Fibroblast of skin of scalp (primary cell): ENCODE measurements at places on chromosomes 3 and 15.

GRCh38 chr3:105158286-105158685, 208.4 kb upstream of the ALCAM start:
- DNase-seq, result no peak

DNA sequence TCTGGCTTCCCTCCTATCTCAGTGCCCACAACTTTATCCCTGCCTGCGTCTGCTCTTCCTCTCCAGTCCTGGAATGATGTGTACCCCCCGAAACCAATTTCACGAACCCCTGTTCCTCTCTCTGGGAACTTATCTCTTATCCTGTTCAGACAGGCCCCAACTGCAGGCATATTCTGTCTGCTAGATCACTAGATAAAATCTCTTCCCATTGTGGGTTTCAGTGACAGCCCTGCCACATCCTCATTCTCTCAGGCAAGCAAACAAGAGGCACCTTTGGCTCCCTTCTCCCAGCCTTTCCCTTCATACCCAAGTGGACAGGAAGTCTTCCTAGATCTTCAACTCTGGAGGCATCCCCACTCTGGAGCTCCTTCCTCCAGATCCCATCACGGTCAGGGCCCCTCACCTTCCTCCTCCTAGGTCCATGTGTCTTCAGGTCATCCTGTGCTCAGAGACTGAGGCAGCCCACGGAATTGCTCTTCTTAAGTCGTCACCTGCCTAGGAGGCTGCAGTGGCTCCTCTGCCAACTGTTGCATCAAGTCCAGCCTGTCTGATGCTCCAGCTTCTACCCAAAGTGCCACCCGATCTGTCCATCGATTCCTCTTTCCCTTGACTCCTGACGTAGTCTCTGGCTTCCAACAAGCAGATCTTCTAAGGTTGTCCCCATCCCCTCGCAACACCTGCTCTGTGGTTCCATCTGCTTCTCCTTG, 190.8 kb downstream of the SLCO3A1 start:
- no peak for DNase-seq

DNA sequence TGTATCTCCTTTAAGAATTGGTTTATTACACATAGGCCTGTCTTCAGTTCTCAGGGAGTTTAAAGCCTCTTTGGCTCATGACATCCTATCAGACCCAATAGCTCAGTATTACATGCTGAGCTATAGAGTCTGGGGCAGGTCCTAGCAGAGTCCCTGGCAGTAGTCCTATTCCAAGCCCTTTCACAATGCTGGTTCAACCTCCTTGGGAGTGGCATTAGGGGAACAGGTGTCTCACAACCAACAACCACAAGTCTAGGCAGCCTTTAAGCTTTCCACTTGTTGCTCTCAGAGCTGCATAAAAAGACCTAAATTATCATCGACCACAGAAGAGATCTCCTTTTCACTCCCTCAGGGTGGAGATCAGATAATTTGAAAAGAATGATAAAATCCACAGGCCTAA, 22.8 kb upstream of the C2CD4B start:
- no peak for DNase-seq

DNA sequence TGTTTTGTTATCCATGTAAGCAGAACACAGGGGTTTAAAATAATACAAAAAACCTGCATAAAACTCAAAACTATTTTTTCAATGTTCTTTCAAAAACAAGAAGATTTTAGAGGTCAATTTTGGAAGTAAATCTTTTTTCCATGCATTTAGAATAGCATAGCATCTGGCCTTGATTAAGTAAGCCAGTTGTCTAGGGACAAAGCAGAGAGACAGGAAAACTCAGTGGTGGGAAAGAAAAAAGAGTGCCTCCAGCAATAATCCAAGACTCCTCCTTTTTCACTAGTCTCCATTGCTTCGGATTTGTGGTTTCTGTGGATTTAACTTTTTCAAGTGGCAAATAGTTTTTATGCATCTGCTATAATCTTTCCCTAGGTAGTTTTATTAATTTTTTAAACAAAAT, 88.9 kb downstream of the SUCNR1 start:
- peak; percentile 71 for DNase-seq

- DNase-seq, result no peak
These were observed 52.2 kb upstream of the RBSN start for GRCh38 chr3:15151166-15151565.

DNA sequence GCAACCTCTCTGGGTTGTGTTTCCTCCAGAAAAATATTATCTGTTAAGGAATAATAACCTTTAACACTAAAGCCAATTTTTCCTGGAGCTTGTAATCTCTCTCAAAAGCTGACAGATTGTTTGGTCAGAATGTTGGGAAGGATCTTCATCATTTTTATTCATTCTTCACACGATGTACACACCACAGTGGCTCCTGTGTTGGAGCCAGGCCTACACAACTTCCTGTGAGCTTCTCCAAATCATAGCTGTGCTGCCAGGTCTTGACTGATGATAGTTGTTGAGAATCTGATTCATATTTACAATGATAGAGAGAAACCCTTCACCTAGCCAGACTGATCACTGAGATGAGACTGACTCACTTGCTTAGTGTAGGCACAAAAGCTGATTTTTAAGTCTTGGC, 151.0 kb upstream of the ROBO2 start:
- peak; percentile 0 for DNase-seq

GRCh38 chr3:61730056-61730455, 168.7 kb downstream of the PTPRG start:
- DNase-seq, result no peak

DNA sequence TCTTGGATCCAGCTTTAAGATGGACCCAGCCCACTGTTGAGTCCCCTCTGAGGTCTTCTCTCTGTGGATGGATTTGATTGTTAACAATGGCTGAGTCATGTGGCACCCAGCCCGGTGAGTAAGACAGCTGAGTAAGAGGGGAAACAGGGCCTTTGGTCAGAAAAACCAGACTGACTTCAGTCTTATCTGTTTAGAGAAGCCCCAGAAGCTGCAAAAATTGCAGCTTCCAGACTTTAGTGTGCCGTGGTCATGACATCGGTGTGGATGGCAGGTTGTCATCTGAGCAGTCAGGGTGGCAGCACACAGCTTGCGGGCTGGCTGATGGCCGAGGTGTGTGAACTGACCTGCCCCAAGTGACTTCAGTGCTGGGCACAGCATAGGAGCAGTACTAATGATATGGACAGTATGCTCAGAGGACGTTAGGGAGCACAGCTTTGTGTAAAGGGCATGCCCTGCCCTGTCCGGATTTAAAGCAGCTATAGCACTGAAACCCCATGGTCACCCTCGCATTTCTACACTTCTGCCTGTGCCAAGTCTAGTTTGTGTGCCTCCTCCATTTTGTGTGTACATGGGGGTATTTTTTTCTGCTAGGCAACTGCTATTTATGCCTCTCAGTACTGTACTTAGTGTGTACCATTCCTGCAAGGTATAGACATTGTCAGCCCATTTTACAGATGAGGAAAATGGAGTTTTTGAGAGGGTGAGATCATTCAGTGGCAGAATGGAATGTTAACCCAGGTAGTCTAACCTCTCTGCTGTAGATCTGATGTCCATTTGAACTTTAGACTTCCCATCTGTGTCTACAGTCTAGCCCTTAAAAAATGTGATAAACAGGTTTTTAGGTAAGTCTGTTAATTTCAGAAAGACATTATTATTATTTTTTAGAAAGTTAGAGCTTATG, 44.4 kb downstream of the FLNB start:
- peak; percentile 96 for DNase-seq

DNA sequence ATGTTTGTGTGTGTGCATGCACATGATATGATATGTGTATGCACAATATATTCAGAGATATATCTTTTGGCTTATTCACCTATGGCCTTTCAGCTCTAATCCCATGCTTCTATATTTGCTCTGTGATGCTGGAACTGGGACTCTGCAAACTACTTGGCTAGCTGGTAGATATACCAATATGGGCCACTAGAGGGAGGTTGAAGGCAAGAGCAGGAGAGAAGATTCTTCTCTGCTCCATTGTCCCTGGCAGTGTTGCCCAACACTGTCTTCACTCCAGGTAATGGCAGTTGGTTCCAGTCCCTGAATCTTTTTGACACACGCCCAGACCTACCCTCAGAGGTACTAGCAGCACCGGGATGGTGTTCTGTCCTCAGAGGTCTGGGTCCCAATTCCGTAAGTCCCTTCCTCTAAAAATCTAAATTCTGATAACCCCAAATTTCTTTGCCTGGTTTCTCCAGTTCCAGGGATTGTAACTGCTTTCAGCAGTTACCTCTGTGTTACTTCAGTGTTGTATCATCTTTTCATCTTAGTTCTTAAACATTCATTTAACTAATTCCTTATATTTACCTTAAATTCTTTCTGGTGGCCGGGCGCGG, 44.7 kb downstream of the GTPBP8 start:
- DNase-seq, result peak; percentile 66

- no peak for DNase-seq
These were observed 373.1 kb upstream of the WNT5A start for GRCh38 chr3:55860049-55860721.
